ENCODE measurements at places on chromosomes 11 and 22.
A peak's percentile ranks its signal among the peaks of the same experiment; 100 is the strongest.

DNA sequence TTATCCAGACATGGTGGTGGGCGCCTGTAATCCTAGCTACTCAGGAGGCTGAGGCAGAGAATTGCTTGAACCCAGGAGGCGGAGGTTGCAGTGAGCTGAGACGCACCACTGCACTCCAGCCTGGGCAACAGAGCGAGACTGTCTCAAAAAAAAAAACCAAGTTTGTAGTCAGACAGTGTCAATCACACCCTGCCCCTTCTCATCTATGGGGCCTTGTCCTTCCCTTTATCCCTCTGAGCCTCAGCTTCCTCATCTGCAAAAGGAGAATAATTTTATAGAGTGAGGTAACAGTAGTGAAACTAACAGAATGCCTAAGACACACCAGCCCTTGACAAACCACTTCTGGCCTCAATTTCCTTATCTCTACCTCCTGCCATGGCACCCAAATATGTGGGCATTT, 10.7 kb downstream of the BCL9L start:
- no peak for DNase-seq

DNA sequence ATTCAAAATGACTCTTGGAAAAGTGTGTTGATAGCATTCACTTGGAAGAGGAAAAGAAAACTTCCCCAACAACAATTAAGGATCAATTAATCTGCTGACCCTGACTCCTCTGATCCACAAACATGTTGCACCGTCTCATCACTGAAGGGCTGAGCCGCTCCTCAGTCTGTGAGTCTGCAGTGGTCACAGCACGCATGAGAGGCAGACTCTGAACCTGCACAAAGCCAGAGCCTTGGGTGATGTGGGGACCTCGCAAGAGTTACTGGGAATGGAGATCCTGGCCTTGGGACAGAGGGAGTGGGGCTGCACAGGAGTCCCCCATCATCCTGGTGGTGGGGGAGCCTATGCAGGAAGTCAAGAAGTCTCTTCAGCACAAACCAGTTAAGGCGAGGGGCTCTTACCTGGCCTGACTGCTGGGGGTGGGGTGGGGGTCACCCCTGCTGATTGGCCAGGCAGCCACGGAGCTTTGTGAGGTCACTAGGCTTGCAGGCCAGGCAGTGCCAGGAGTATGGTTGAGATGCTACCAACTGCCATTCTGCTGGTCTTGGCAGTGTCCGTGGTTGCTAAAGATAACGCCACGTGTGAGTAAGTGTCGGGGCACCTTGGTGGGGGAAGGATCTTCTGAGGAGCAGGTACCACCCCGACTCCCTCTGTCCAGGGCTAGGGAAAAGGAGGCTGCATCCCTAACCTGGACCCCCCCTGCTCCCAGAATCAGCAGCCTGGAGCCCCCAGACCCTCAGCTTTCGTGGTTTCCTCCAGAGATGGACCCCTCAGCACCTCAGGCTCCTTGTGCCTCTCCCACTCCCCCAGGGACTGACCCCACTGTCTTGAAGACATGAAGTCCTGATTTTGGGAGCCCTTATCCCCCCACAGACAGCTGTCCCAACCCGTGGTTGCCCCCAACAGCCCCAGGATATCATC, at the start of gene ACR:
Gene ACR (plus strand): TSS at position 477 of the 921 bp plus-strand sequence. CDS start 32 bp downstream, at position 509.
- DNase-seq = no peak

DNA sequence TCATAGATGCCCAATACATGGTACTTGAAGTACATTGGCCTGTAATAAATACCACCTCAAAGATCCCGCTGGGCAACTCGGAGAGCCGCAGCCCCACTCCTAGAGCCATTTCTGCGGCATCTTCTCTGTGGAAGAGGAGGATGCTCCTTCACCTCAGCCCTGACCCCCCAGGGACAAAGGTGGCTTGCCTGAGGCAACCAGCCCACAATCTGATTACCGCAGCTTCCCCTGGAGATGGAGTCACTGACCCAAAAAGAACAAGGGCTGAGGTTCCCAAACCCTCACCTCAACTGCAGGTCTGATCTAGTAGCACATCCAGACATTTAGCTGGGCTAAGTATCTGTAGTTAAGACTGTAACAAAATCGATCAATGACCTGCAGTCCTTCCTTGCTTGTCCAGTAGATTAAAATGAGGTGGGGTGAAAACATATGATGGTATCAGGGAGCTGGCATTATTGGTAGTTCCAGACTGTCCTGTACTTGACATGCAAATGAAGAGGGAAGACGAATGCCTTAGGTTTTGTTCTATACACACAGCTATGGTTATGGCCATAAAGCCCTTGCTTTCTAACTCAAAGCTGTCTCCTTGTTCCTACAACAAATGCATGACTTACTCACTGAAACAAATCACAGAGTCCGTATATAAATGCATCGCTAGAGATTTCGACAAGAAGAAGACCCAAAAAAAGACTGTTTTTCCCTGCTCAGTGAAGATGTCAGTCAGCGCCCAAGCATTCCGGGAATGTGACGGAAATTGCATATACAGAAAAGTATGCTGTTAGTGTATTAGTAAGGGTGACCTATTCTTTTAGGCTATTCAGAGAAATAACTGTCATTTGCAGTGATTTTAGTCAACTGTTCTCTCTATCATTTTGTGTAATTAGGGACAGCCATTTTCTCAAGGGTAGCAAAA, 33.7 kb downstream of the C11orf71 start:
- no peak for DNase-seq

DNA sequence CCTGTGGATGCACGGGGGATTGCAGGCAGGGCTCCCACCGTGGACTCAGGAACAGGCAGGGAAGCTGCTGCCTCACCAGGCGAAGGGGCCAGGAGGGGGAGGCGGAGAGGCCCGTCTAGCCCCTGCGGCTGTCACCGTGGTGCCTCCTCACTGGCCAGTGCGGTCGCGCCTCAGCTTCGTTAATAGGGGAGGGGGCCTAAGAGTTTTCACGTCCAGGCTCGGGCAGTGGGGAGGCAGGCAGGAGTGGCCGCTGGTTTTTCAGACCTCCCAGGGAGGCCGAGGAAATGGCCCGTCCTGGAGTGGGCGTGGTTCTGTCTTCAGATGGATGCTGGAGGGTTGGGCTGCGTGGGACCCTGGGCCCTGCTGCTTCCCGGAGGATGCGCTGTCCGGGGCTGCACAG, 91.1 kb upstream of the B3GAT1 start:
- DNase-seq = no peak

DNA sequence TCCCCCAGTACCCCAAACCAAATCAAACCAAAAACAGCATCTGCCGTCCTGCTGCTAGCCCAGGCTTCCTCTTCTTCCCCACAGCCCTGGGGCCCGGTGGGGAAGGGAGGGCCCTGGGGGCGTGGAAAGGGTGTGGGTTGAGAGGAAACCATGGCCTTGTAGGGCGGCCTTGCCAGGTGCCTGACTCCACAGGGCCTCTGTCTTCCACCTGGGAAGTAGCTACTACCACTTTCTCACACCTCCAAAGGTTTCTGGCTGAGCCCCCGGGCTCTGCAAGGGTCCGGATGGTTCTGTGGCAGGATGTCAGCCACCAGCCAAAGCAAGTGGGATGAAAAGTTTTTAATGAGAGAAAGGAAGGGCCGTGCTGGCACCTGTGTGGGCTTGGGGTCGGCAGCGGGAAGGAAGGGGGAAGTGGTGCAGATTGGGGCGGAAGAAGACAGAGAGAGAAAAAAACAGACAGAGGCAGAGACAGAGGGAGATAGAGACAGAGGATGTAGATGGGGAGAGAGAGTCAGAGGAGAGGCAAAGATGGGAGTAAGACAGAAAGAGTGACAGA, 10.5 kb downstream of the TPST2 start:
- DNase-seq = no peak

- DNase-seq = no peak
These were observed 7.3 kb downstream of the SREBF2 start for GRCh38 chr22:41840216-41840615.

- no peak for DNase-seq
These were observed 59.2 kb downstream of the RAB38 start for GRCh38 chr11:88115828-88116755.

- peak; percentile 65 for DNase-seq
These were observed 15.3 kb upstream of the OR10D3 start for GRCh38 chr11:124167826-124168231.

DNA sequence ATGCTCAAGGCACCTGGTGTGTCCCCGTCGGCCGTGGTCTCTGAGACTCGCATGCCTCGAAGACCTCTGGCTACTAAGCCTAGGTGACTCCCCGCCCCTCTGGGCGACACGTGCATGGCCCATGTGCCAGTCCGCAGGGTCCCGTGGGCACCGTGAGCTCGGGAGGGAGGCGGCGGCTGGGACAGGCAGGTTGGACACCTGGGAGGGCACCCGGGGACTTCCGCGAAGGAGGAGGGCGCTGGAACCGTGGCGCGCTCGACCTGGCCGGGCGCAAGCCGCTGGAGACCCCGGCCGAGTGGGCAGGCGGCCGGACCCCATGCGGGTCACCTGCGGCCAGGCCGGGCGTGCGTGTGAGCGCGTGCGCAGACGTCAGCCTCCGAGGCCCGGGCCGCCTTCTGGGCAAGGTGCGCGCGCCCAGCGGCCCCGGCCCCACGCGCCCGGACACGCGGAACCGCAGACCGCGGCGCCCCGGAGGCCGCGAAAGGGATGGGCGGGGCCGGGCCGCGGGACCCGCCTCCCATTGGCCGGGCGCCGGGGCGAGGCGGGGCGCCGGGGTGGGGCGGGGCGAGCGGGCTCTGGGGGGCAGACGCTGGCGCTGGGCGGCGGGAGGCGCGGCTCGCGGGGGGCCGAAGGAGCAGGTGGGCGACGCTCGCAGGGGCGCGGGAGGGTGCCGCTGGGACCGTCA, 579 bp upstream of the RASD2 start:
- DNase-seq = no peak

DNA sequence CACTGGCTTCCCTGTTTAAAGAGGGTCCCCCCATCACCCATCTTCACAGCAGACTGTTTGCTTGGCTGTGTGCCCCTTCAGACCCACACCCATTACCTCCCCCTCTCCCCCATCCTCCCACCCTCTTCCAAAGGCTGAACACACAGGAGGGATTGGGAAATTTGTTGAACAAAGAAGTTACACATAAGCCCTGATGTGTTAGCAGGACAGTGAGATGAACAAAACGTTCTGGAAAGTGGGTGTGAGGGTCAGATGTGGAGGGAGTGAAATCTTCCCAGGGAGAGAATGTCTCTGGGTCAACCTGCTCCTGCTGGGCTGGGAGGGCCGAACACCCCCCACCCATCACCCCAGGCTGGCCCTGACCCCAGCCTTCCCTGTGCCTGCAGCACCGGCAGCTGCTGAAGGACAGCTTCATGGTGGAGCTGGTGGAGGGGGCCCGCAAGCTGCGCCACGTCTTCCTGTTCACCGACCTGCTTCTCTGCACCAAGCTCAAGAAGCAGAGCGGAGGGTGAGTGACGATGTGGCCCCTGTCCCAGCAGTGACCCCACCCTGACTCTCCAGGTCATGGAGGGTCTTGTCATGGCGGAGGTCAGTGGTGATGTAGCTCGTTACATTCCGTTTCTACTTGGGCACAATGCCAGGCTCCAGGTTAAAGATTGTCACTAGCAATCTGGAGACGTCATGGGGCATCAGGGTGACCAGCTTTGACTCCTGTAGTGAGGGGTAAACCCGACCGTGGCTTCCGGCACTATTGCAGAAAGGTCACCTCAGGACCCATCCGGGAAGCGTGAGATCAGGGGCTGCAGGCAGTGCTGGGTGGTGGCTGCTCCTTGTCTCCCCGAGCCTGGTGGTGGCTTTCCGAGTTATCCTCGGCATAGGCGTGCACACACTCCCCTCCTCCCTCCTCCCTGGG, 103.5 kb downstream of the BCR start:
- DNase-seq = no peak
